ENCODE measurements at places on chromosomes 13 and 19. TPM values are rescaled to one million over a fixed set of nuclear protein-coding genes. Genes with fewer than 3 reads are reported as not detected.

Gene SPIB
- not detected for total RNA-seq

Gene ZSWIM9
- 3.2 TPM for total RNA-seq

Gene TMEM59L
- 2.7 TPM for total RNA-seq

Gene IL27RA
- total RNA-seq: 4.9 TPM

Gene ZNF850
- 0.79 TPM for total RNA-seq

Gene MIPEP
- total RNA-seq: 25.7 TPM

Gene ZNF253
- 4.5 TPM for total RNA-seq

Gene CEACAM19
- 2.3 TPM for total RNA-seq

Gene ONECUT3
- not detected for total RNA-seq

Gene GAPDHS
- total RNA-seq: not detected

Gene ZC3H13
- 12.4 TPM for total RNA-seq

Gene SHFL
- total RNA-seq: 23.7 TPM

All from esophagus squamous epithelium (tissue), 5 donors.